ENCODE measurements at places on chromosomes 3 and 15. TPM values are rescaled to one million over a fixed set of nuclear protein-coding genes. Genes with fewer than 3 reads are reported as not detected.

Gene DPPA2
- not detected for total RNA-seq

Gene RHO
- total RNA-seq = not detected

Gene SLC22A14
- total RNA-seq = not detected

Gene TM6SF1
- total RNA-seq = 4.7 TPM

DNA sequence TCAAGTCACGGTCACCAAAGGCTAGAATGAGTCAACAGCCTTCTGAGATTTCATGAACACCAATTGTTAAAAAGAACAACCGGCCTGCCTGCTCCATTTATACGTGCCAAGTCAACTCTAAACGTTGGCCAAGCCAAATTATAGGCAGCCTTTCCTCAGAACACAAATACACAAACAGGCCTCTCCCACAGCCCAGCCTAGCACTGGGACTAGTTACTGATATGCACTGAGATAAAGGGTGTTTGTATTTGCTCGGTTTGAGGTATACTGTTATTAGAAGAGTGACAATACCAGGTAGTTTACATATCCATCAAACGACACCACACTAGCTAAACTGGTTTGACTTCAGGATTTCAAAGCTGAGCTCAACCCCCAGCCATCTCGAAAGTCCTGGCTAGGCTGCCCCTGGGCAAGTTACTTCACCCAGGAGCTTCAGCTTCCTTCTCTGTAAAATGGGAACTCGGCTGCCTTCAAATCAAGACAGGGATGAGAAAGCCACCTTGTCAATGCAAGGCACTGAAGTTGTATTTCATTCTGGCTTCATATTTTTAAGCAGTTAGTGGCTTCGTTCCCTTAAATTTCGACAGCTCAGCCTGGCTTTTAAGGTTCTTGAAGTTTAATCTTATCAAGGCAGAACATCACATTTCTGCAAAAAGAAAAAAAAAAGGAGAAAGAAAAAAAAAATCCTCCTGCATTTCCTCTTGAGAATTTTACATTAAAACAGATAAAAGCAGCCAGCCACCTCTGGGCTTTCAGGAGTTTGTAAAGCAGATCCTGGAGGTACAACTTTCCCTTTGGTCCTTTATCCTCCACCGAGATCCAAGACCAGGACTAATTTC lies 4.0 kb downstream of the TLE3 start:
- DNase-seq = no peak

DNA sequence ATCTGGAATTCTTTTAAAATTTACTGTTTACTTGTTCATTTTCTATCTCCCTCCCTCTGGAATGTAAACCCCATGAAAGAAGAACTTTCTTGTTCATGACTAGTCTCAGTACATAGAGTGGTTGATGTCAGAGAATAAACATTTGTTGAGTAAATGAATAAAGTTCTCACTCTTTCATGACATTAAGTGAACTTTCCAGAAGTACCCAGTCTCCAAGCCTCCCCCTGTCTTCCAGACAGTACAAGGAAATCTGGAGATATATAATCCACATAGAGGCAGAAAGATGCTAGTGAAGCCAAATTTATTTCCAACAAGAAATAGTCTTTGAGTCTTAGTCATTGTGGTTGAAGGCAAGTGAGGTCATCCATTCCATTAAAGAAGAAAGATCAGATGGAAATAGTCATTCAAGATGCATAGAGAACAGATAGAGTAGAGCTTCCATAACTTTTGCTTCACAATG lies 71.5 kb upstream of the GALNT15 start:
- DNase-seq = no peak

DNA sequence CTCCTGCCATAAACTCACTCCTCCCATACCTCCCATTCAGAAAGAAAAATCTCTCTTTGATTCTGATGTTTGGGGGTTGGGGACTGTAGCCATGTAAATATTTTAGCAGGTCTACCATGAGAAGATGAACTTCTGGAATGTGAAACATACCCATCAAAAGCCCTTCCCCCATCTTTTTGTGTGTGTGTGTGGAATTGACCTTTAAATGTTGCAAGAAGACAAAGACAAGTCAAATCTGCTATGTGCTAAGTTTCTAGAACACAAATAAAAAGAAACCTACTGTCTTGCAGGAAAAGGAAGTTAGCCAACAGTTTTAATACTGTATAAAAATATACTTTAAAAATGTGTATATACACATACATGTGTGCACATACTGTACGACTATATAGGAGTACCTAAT lies 29.7 kb upstream of the USP50 start:
- DNase-seq = no peak

GRCh38 chr3:96900566-96900965 lies 86.2 kb downstream of the EPHA6 start:
- no peak for DNase-seq

- no peak for DNase-seq
Measured at GRCh38 chr15:59005579-59005978, 18.1 kb downstream of the RNF111 start.

DNA sequence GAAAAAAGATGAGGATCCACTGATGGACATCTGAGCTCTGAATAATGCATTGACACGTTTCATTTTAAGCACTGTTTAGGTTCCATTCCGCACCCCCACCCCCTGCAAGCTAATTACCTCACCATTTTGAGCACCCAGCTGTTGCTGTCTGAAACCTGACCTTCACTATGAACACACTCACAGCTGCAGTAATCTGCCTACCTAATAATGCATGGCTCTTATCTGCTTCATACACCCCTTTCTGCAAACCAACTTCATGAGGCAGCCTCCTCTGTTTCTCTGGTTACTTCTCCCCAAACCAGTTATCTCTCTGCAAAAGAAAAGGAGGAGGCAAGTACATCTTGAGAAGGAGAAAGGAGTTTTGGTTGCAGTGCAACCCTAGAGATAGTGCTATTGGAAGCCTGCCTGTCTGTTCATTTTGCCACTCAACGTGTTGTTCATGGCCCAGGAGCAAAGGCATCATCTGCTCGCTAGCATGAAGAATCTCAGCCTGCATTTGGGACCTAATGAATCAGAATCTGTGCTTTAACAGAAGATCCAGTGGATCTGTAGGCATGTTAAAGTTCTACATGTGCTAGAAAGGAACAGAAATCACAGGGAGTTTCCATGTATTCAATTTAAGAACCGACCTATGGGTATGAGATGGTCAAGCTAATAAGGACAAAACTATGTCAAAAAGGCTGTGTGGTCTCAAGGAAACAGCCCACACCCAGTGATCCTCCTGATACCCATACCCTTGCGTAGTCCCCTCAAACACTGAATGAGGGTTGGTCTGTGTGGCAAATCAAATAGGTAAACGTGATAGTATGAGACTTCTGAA lies 87.2 kb downstream of the MB21D2 start:
- no peak for DNase-seq

- no peak for DNase-seq
Measured at GRCh38 chr15:76756381-76756780, 148.8 kb downstream of the SCAPER start.

DNA sequence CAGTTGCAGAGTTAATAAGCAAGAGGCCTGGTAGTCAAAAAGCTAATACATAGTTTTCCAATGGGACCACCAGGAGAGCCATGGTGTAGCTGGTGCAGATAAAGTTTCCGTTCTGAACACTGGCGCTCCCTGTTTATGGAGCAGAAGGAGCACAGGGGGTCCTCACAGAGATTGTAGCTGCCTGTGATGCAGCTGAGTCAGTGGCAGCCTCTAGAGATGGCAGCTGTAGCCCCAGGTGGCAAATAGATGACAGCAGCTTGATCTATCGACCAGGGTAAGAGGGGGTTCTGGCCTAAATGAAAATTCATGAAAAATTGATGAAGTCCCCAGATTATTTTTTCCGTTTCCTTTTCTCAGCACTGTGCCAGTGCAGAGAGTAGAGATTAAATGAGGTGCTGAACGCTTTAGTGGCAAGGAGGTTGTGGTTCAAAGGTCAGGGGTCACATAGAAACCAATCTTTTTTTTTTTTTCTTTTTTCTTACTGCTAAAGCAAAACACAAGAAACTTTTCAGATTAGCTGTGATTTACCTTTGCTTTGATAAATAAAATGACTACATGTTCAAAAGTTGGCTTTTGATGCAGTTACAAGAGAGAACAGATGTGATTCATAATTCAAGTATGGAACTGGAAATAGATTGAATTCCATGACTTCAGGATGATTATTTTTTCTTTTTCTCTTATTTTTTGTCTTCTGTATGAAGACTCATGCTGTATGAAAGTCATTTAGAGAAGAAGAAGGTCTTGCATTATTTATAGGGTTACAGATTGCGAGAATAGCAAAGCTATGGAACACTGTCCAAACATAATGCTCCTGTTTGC lies 63.3 kb downstream of the ROBO2 start:
- DNase-seq = no peak

All from left ventricle myocardium inferior (tissue), 1 donor.